ENCODE measurements at places on chromosomes 6 and 20.

GRCh38 chr20:12237772-12238171 is 320.1 kb downstream of the BTBD3 start:
- peak; percentile 12 for DNase-seq

- no peak for DNase-seq
Measured at GRCh38 chr6:112752791-112753190, 405.7 kb downstream of the RFPL4B start.

DNA sequence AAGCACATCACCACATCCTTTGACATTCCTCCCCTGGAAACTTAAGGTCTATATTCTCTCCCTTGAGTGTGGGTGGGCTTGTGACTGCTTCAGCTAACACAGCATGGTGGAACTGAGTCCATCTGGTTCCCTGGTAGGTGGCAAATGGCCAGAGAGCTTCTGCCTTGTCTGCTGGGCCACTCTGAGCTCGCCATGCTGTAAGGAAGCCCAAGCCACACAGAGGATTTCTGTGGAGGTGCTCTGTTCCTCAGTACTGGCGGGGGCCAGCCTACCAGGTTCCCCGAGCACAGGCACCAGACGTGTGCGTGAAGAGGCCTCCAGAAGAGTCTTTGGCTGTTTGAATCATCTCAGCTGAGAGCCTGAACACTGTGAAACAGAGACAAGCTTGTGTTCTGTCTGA is 41.6 kb upstream of the PMEPA1 start:
- no peak for DNase-seq

GRCh38 chr6:166575205-166575604 is 11.3 kb downstream of the RAMACL start:
- DNase-seq = no peak

DNA sequence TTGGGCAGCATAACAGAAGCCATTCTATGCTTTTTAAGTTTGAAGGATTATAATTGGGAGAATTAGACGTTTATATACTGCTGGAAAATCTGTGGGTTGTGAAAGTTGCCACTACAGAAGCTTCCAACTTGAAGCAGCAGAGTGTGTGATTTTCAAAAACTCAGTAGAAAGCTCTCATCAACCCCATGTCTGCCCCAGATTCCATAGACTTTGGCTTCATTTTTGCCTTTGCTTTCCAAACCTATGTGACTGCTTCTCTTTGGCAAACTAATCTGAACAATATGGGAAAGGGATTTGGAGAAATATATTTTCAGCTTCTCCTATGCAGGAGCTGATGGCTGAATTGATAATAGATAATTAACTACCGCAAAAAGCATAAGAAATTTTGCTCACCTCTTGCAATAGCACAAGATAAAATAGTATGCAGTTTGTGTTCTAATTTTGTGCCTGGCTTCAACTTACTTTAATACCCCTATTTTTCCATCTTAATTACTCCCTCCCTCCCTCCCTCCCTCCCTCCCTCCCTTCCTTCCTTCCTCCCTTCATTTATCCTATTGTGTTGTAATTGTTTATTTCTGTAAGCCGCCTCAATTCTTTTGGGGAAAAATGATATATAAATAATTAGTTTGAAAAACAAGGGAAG is 214.1 kb upstream of the HS3ST5 start:
- DNase-seq = no peak

DNA sequence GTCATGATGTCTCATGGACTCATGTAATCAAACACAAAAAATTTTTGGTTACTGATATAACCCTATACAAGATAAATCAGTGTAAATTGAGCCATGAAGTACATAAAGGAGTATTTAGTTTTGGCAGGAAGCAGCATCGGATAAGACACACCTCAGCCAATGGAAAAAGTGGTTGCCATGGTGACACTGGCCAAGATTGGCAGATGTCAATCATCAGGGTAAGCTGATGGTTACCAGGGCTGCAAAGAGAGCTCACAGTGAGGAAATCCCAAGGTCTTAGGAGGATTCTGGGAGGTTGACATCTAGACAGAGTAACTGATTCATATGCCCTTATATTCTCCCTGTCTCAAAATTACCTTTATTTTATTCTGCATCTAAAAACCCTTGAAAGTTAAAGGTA is 203.8 kb upstream of the PCSK2 start:
- no peak for DNase-seq

DNA sequence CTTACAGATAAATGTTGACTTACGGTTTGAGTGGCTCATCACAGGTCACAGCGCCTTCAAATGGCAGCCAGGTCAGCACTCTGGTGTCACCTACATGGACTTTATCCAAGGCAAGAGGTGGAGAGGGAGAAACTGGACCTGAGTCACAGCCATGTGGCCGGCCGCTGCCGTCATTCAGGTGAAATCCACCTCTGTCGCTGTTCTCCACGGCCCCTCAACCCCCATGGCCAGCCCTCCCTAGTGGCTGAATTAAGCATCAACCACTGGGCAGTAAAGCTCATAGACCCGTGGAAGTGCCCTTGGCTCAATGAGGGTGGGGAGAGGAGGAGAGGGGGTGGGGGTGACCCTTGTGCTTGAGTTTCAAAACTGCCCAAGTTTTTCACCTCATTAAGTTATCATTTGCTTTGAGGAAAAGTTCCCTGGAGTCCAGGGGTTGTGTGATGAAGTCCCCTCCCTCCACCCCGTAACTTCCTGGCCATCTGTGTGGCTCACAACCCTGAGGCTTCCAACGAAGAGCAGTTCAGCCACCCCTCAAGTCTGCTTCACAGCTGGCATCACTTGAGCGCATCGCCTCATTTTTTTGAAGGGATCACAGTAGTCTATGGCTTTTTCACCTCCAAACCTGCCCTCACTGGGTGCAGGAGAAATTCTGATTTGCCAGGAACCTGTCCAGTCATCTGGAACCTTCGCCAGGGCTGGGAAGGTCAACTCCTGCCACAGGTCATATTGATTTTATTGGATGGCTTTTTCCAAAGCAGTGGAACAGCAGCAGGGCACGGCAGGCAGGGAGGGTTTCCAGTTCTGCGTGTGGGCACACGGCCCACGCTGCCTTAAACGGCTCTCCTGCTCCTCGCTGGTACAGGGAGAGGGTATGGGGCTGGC is 43.5 kb upstream of the APCDD1L start:
- no peak for DNase-seq

- DNase-seq = no peak
Measured at GRCh38 chr6:28682542-28682941, 156.9 kb downstream of the GPX5 start.

- no peak for DNase-seq
Measured at GRCh38 chr20:49028684-49029083, 17.4 kb upstream of the CSE1L start.

- DNase-seq = no peak
Measured at GRCh38 chr6:149856256-149856994, 7.7 kb downstream of the LRP11 start.

DNA sequence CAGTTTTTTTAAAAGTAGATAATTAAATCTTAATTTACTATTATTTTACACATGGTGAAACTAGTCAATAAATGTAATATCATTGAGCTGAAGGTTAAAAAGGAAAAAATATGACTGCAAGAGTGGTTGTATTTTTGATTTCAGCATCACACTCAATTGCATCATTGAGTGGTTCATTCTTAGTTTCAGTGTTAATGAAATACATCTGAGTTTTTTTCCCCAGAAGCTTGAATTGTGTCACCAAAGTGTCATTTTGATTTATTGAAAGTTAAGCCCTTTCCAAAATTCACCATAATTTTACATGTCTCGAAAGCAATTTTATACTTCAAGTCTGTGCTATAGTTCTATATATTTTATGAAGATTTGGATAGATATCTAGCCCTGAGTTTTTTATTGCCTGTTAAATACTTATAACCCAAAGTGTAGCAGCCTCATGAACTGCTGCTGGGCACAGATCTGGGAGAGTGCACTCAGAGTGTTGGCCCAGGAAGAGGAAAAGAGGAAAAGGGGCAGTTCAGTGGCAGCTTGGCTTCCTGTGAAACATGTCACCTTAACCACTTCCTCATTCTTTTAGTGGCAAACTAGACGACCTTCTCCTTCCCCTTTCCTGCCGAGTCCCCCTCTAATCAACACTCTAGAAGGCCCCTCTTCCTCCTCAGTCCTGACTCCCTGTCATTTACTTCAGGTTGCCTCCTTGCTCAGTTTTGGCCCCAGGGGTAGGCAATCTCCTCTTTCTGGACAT is 140.7 kb downstream of the ESR1 start:
- no peak for DNase-seq

- no peak for DNase-seq
Measured at GRCh38 chr20:63978319-63979228, 868 bp downstream of the SAMD10 start.

DNA sequence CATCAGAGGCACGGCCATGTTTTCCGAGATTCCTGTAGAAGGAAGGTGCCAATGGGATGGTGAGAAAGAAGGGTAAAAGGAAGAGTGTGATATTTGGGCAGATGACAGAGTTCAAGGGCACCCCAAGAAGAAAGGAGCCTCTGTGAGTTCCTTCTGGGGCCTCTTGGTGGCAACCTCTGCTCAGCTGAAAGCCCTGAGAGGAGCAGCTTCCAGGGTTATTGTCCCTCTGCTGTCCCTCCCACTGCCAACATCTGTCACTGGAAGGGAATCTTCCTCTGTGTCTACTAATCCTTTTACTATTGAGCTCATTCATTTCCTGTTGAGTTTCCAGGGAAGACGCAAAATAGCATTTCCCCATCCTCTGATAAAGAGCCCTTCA is 40.0 kb upstream of the KCNK16 start:
- no peak for DNase-seq

GRCh38 chr6:14108571-14109410 is 8.8 kb upstream of the CD83 start:
- no peak for DNase-seq

DNA sequence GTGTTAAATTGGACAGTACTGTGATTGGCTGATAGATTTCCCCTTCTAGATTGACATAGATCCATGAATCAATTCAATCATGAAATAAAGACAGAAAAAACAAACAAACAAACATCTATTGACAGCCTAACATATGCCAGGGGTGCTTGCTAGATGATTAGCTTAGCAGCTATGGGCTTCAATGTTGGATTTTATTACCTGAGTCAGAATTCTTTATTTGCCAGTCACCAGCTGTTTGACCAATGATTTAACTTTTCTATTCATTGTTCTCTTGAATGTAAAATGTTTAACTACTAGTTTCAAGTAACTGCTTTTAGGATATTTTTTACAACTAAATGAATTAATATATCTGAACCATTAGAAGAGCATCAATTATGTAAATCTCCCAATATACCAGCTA is 901.3 kb upstream of the CITED2 start:
- no peak for DNase-seq

DNA sequence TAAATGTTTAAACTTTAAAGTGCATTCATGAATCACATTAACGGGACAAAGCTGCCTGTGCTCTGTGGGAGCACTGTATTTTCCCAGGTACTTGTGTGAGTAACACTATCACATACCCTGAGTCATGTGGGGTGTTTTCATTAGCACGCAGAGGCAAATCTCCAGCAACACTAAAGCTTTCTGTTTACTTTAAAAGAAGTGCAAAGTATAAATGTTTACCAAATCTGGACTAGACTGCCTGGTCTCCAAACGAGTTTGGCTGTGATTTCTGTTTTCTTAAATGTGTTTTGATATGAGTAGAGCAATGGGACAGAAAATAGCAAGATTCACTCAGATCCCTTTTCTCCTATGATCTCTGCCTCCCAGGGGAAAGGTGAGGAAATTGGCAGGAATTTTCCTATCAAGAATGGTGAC is 28.8 kb upstream of the RIPPLY2 start:
- DNase-seq = no peak

DNA sequence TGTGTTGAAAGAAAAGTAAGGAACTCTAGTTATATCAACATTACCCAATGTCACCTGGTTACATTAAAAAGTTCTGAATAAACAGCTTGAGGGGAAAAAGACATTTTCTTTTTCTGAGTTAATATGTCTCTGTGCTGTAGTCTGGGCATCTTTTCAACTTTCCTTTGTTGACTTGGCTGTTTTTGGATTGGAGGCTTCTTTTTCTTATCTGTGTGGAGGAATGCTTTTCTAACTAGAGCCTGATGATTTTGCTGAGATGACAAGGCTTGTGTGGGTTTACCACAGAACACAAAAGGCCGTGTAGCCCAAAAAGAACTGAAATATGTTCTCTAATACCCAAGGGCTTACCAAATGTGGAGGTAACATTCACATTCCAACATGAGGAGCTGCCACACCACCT is 161.8 kb downstream of the KCNQ5 start:
- DNase-seq = peak; percentile 42

GRCh38 chr20:4383961-4384360 is 337.7 kb upstream of the PRND start:
- no peak for DNase-seq

- DNase-seq = no peak
Measured at GRCh38 chr6:84019141-84019841, 14.3 kb upstream of the MRAP2 start.

DNA sequence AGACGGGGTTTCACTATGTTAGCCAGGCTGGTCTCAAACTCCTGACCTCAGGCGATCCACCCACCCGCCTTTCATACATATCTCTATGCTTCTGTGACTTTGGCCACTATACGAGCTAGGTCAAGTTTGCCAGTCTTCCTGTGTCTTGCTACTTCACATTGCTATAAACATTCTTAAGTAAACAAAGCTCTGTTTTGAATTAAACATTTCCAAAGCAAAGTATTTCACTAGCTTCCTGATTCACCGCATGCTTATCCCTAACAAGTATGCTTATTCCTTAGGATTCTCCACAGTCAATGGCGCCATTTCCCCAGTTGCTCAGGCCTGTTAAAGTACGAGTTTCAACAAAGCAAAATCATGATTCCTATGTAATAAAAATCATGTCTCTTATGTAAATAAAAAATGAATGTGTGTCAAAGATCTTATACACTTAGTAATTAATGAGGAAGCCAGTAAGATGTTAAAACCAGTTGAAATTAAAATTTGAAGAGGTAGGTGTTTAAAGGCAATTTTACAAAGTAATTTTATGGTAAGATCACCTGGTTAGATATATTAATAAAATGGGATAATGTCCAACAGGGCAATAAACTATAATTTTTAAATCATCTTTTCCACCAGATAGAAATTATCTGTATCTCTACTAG is 88.5 kb downstream of the PRKN start:
- no peak for DNase-seq

GRCh38 chr6:133623621-133624020 is 265.3 kb upstream of the TCF21 start:
- no peak for DNase-seq

DNA sequence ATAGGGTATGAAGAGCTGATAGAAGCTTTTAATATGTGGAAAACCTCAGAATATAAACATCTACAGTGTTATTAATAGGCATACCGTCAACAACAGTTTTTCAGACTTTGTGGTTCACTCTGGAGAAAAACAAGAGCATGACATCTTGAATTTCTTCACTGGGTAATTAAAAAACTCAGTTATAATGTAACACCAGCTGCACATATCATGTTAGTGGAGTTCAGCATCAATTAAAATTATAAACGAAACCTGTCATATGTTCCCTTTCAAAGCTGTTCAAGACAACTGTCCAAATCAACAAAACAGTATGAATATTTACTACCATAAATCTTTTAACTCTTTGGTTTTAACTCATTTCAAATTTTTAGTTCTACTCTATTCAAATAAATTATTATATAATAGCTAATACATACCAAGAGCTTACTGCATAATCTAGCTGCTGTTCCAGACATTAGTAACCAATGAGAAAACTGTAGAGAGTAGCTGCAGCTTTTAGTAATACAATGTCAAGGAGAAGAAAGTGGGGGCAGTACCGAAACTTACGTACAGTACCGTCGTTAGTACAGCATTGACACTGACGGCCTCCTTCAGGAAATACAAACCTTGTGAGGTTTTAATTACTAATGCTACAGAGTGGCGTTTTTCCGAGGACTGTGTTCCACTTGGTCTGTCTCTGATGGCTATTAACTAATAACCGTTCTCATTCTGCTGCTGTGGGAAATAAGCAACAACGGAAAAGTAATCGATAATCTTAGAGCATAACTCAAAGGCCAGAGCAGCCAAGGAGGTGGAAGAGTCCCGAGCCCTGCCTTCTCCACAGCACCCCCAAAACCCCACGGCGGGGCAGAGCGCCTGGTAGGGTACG is 532 bp upstream of the PM20D2 start:
- DNase-seq = no peak

Measured in GM04503 (cell line).